KBM-7 (cell line): ENCODE measurements at places on chromosomes 11 and 22.

DNA sequence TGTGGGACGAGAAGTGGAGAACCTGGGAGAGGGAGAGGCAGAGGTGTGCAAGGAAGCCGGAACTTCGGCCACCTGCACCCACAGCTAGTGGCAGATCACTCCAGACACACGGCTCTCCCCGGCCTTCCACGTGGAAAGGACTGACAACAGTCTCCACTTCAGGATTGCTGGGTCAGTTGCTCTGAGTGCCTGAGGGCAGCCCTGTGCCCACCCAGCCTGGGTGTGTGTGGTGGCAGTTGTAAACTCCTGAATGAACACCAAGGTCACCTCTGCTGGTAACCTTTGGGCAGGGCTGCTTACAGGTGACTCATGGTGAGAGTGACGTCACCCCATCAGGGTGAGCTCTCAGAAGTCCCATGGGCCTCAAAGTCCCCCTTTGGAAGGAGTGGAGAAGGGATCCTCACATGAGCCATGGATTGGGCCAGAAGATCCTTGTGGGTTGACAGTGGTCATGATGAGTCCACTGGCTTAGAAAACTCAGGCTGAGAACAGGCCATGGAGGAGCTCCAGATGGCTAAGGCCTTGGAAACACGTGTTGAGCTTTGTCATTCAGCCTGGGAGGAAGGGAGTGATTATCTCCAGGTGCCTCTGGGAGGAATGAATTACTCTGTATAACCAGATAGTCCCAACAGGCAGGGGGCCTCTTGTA, 71.3 kb downstream of the BCR start:
- no peak for DNase-seq

DNA sequence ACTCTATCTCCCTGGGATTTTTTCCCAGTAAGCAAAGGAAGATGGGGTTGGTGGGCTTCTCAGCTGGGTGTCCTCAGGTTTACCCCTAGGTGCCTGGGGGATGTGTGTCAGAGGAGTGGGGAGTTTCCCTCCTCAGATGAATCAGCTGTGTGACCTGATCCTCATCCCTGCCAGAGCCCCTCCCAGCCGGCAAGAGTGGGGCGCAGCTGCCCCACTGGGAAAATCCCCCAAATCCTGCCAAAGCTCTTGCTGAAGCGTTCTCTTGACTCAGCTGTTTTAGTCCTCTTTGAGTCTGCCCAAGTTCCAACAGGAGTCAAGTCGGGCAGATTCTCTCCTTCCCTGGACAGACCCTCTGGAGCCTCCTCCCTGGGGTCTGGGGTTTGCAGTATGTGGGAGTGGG, 6.0 kb downstream of the C11orf68 start:
- no peak for DNase-seq

- DNase-seq, result no peak
These were observed 61.5 kb downstream of the BTG4 start for GRCh38 chr11:111450480-111451320.

- no peak for DNase-seq
These were observed 238.9 kb downstream of the NTM start for GRCh38 chr11:131609337-131609736.

DNA sequence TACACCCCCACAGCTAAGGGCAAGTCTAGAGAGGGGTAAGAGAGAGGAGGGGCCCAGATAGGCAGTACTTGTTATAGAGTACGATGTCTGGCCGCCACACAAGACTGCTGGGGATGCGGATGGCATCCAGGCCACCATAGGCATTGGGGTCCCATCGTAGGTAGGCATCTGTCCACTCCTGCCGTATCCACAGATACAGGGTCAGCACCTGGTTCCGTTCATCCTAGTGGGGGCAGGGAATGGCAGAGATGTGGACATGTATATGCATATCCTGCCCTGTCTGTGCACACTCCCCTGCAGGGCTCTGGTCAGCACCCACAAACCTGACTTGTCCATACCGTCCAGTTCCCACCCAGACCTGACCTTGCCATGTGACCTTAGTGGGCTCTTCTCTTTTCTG, 2.1 kb downstream of the CHRNA10 start:
- no peak for DNase-seq

GRCh38 chr11:94884376-94884775, 89.0 kb downstream of the CWC15 start:
- DNase-seq, result peak; percentile 45
